ENCODE measurements at places on chromosomes 3 and 15.

DNA sequence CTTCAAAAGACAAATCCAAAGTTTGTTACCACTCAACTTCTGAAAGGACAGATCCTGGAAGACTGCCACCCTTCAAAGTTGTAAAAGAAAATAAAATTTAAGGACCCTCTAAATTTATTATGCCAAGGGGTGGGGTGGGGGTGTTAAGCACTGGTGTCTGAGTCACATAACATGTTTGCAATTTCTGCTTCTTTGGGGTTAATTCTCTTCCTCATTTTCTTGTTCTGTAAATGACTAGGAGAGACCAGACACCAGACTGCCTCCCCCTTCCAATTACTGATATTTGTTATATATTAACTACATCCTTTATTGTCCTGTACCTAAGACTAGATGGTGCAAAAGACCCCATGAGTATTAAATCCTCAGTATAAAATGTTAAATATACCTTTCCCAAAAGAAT is 242.8 kb downstream of the ZNF385D start:
- DNase-seq: no peak

- no peak for DNase-seq
Measured at GRCh38 chr3:105067361-105067760, 299.3 kb upstream of the ALCAM start.

GRCh38 chr3:3714572-3714971 is 84.7 kb upstream of the LRRN1 start:
- no peak for DNase-seq

- no peak for DNase-seq
Measured at GRCh38 chr15:35246451-35246850, 161.4 kb upstream of the NANOGP8 start.

DNA sequence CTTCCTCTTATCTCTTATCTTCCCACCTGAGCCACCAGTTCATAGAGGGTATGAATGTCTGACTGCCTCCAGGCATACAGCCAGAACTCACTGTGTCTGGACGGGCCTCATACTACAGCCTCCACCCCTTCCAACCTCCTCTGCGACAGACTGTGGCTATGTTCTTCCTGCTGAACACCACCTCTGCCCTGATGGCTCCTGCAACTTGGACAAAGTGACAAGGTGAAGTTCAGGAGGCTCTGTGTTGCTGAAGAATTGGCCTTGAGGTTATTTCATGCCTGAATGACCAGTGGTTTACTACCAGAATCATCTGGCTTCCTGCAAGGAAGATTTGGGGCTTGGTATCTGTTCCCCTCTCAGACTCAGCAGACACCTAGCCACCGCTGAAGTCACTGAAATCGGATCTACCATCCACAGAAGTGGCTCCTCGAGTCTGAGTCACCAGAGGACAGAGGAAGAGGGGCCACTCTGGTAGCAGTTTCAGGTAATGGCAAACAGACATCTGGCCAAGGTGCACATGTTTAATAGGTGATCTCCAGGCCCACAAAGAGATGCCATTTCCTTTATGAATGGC is 14.2 kb upstream of the ULK3 start:
- no peak for DNase-seq

DNA sequence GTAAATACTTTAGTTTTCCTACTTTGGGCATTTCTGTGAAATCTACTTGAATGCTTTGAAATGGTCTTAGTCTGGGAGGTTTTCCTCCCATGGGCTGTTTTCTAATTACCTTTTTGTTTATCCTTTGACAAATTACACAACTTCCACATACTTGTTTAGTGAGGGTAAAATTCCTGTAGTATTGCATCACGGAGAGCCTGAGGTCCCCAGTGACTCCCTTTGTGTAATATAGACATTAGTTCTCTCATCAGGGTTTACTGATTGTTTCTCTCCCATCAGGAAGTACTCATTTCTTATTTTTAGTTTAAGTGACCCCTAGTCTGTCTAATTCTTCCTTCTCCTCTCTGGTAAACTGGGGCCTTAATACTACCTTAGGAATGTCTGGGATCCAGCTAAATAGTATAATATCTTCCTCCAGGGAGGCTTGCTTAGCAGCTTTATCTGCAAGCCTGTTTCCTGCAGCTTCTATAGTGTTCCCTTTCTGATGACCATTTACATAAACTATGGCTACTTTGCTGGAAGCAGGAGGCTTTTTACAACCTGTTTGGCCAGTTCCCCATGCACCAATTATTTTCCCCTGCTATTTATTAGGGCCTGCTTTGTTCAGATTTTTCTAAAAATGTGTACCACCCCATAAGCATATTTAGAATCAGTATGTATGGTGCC is 87.2 kb upstream of the XCR1 start:
- no peak for DNase-seq

DNA sequence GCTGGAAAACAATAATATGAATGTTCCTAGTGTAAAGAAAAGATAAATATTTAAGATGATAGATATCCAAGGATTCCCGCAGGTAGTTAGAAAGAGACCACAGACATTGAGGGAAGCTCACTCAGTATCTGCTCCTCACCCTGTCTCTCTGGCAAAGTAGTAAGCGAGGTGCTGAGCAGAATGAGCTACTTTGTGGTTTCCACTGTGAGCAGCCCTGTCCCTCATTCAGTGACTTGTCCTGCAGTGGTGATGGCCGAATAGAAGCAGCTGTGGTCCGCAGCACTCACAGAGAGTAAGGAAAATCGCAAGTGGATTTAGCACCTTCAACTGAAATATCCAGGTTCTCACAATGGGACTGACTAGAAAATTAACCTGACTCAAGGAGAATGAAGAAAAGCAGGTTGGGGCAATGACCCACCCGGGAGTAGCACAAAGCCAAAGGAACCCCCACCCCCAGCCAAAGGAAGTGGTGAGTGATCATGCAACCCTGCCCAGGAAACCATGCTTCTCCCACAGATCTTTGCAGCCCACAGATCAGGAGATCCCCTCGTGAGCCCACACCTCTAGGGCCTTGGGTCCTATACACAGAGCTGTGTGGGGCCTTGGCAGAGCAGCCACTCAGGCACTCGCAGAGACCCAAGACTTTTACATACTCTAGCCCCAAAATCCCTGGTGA is 21.8 kb upstream of the SLC25A38 start:
- DNase-seq: no peak

DNA sequence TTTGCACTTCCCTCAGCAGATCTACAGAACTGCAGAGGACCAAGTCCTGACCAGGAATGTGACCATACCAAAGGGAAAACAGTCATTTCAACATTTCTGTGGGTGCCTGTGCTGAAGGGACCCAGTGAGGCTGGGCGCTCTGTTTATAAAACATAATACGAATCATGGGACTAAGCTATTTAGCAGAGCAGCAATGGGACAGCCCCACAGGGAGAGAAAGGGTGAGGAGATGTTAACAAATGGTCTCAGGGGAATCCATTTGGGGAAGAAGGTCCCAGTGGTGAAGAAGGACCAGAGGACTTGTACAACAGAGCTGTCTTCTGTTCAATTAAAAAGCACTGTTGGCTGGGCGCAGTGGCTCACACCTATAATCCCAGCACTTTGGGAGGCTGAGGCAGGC is 1025.4 kb downstream of the FHIT start:
- DNase-seq: no peak

- DNase-seq: peak; percentile 85
Measured at GRCh38 chr15:40044717-40045571, 6.0 kb upstream of the SRP14 start.

- DNase-seq: no peak
Measured at GRCh38 chr3:87780811-87781210, 278.0 kb downstream of the CGGBP1 start.

GRCh38 chr15:43095243-43095642 is 10.6 kb downstream of the UBR1 start:
- no peak for DNase-seq

- DNase-seq: no peak
Measured at GRCh38 chr3:17111586-17111985, 226.8 kb downstream of the PLCL2 start.

- DNase-seq: peak; percentile 10
Measured at GRCh38 chr15:25242166-25242879, 196.5 kb downstream of the UBE3A start.

DNA sequence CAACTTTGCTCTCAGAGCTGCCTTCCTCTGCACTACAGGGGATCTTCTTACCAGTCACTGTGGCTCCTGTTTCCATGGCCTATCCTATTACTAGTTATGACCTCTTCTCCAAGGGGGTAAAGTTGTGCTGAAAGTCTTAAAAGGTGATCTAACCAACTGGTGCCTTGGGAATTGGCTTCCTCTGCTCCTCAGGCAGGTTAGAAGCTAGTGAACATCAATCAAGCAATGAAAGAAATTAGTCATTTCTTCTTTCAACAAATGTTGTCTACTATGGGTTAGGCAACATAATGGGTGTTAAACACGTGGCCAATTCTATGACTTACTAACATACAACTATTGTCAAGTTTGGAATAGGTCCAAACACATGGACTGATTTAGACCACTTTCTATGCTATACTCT is 571.4 kb upstream of the NAALADL2 start:
- no peak for DNase-seq

- DNase-seq: no peak
Measured at GRCh38 chr3:188243124-188243795, 89.3 kb downstream of the LPP start.

DNA sequence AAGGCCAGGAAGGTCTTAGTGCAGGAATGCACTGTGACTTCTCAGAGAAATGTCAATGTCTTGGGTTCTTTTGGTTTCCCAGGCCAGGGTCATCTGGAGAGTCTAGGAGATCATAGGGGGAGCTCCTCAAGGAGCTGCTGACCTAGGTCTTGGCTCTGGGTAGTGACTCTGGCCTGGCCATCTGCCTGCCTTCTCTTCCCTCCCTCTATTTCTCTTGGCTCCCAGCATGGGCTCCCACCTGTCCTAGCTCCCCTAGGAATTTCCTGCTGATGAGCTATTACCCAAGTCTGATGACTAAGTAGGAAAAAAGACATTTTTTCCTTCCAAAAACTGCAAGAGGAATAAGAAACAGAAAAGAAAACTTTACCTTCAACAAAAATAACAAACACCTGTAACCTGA is 57.4 kb downstream of the BSN start:
- DNase-seq: no peak

DNA sequence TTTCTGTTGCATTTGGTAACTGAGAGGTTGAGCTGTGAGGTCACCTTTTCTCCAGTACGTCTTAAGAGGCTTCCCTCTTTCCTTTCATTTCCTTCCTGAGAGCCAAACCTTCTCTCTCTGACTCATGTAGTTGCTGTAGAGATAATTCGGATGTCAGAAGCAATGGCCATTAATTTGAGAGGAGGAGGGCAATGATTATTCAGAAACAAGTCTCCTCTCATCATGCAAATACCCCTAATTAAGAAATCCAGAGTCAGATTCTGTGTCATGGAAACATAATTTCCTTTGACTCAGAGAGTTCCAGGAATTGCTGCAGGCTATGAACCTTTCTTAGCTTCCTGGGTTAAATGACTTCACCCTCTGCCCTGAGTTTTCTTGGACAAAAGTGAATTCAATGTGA is 59.0 kb upstream of the GSK3B start:
- DNase-seq: no peak

- peak; percentile 47 for DNase-seq
Measured at GRCh38 chr3:186931532-186932280, 1.4 kb downstream of the ST6GAL1 start.

DNA sequence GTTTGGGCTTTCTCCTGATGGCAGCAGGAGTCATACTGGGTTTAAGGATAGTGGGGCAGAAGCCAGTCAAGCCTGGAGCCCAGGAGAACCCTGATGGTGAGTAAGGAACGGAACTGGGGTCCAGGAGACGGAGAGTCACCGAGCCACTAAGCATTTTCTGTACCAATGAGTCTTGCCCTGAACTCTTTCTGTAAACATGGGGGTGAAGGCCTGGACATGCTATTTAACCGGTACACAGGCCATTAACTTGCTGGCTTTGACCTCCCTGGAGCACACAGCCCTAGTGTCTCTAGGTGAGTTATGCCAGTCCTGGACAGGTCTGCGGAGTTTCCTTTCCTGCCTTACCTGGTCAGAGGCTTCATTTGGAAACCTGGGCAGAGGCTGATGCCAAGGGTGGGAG is 3.9 kb downstream of the SLC6A6 start:
- no peak for DNase-seq

GRCh38 chr3:127784283-127784682 is 38.0 kb downstream of the MGLL start:
- no peak for DNase-seq

DNA sequence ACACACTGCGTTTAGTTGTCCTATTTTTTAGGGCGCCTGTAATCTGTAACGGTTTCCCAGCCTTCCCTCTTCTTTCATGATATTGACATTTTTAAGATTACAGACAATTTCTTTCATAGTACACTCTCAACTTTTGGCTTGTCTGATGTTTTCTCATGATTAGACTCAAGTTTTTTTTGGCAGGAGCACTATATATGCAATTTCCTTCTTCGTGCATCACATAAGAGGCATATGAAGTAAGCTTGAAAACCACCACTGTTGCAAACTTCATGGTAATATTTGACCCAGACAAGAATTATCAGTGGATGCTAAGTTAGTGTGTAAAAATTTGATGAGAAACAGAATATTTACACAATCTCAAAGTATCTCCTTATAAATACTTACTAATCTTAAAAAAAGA is 119.2 kb upstream of the CMC1 start:
- DNase-seq: no peak

GRCh38 chr15:100601617-100602063 is 344 bp downstream of the LINS1 start:
- no peak for DNase-seq

GRCh38 chr15:71747128-71748083 is 62.9 kb upstream of the NR2E3 start:
- DNase-seq: no peak

- DNase-seq: no peak
Measured at GRCh38 chr15:98824595-98824994, 176.3 kb downstream of the IGF1R start.

- no peak for DNase-seq
Measured at GRCh38 chr3:72275331-72275751, 490.4 kb upstream of the PROK2 start.

DNA sequence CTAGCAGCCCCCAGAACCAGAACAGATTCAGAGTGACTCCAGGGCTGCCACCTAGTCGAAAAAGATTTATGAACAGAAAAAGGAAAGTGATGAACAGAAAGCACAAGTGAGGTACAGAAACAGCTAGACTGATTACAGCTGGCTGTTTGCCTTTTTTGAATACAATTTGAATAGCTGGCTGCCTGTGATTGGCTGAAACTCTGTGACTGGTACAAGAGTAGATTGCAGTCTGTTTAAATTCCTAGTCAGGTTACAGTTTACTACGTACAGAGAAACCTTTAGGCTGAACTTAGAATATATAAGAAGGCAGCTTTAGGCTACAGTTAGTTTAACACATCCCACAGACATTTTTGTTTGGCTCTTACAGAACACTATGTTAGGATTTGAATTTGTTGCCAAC is 10.0 kb downstream of the CCDC13 start:
- no peak for DNase-seq

Measured in breast epithelium (tissue), 4 donors.